HT1080 (cell line): ENCODE measurements at places on chromosomes 2 and 18. TPM values are rescaled to one million over a fixed set of nuclear protein-coding genes. Genes with fewer than 3 reads are reported as not detected.

LINC00305 gene
- total RNA-seq: not detected in 2 replicates

FSIP2 gene
- total RNA-seq: not detected in 2 replicates

REEP1 gene
- total RNA-seq: 0.13 TPM in 1 of 2 replicates, not detected in the other

MBP gene
- total RNA-seq: 0.24 TPM in 1 of 2 replicates, not detected in the other

TEKT4 gene
- not detected in 2 replicates for total RNA-seq

GAL3ST2 gene
- total RNA-seq: not detected in 2 replicates

PPP1R1C gene
- total RNA-seq: not detected in 2 replicates

ANKRD53 gene
- 0.03 TPM in 1 of 2 replicates, not detected in the other for total RNA-seq

UGT1A4 gene
- total RNA-seq: not detected in 2 replicates

DNA sequence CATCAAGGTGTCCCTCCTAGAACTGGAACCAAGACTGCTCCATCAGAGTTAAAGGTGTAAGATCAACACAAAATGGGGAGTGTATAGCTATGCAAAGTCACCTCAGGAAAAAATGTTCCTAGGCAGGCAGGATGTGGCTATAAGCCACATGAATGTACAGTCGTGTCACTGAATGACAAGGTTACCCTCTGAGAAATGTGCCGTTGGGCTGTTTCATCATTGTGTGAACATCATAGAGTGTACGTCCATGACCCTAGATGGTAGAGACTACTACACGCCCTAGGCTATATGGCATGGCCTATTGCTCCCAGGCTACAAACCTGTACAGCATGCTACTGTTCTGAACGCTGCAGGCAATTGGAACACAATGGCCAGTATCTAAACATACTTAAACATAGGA is 24.5 kb downstream of the TYMS start:
- no peak for DNase-seq

- no peak for DNase-seq
These were observed 32.2 kb downstream of the KIF5C start for GRCh38 chr2:148907085-148907785.

- no peak for DNase-seq
These were observed 30.4 kb downstream of the MTHFD2 start for GRCh38 chr2:74228772-74229171.

- DNase-seq: no peak
These were observed 105.9 kb downstream of the SRBD1 start for GRCh38 chr2:45505138-45505537.

DNA sequence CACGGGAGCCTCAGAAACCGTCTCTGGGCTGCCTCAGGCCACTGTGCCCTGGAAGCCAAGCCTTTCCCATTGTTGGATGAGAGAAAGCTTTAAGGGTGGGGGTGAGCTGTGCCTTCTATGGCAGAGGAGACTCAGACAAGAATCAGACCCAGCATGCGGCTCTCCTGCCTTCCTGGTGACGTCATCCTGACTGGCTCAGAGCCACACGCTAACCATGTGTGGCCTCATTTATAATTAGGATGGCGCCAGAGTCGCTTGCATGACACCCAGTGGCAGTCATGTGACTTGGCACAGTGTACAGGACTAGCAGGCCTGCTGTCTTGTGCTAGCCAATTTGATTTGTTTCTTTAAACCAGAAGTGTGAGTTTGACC is 99.1 kb downstream of the SH3BP4 start:
- peak; percentile 79 for DNase-seq

DNA sequence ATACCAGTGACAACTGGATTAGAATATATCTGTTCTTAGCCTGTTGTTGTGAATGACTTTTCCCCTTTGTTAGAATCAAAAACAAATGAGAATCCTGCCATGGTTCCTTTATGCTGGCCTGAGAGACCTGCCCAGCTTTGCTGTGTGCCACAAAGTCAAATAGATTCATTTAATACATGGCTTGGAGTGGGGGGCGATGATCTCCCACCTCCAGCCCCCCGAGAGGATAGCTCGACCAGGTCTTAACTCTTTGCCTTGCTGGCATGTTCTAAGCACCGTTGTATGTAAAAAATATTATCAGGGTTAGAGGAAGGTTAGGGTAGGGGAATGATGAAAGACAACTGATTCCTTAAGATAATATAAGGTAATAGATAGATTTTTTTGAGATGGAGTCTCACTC is 22.2 kb upstream of the DGKD start:
- DNase-seq: no peak

- no peak for DNase-seq
These were observed 109.9 kb downstream of the SLC4A3 start for GRCh38 chr2:219737270-219737691.

GRCh38 chr2:126385441-126385840 is 270.5 kb upstream of the GYPC start:
- DNase-seq: no peak

DNA sequence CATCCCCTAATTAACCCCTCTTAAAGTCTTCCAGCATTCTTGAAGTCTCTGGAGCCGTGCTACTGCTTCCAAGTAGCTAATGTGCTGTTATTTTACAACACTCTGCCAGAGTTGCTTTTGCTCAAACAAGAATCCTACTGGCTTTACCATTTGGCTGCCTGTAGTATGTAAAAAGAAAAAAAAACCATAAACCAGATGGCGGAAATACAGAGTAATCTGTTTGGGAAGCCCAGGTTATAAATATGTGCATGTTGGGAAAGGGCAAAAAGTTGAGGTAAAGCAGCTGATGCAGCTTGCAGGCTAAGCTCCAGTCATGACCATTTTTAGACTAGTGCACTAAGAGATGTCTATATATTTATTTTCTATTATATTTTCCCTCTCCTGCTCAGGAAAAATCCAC is 313.2 kb upstream of the ETAA1 start:
- no peak for DNase-seq

GRCh38 chr18:74380916-74381315 is 65.3 kb downstream of the C18orf63 start:
- no peak for DNase-seq

DNA sequence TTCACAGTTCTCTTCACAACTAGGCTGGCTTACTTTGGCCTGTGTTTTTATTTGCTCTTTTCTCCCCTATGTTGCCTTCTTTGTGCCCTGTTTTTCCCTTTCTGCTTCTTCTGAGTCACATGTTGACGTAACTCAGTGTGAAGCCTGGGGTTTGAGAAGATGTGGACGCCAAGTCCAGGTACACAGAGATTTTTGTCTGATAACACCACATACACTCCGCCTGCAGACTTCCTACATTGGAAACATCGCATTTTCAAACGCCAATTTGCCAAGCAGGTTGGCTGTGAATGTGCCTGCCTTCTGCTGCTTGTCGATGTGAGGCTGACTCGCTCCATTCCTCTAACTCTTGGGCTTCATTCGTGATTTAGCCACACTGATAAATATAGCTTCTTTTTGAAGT is 62.6 kb upstream of the FN1 start:
- DNase-seq: no peak

GRCh38 chr18:75139226-75139911 is 69.6 kb downstream of the PTGR3 start:
- no peak for DNase-seq
